ENCODE measurements at places on chromosomes 4 and X.

- DNase-seq: no peak
Measured at GRCh38 chr4:88356771-88357170, 21.9 kb upstream of the HERC6 start.

DNA sequence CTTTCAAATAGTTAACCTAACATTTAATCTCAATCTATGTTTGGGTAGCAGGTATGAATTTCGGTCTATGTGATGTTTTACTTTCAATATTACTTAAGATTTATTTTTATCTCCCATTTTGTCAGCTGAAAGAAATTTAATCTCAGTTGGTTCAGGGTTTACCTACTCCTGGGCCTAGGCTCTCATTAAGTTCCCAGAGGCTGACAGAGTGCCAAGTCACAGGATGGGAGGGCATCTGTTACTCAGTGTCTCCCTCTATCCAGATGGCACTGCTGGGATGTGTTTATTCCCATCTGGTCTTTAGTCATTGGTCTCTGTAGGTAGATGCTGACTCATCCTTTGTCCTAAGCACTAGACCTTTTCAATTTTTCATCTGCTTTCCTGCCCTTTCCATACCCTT lies 129.4 kb upstream of the ARSJ start:
- no peak for DNase-seq

GRCh38 chr4:152104901-152105357 lies 344.1 kb upstream of the GATB start:
- peak; percentile 51 for DNase-seq

- no peak for DNase-seq
Measured at GRCh38 chrX:69088171-69088938, 76.9 kb downstream of the PJA1 start.

GRCh38 chrX:37802028-37802427 lies 22.2 kb downstream of the CYBB start:
- no peak for DNase-seq

- DNase-seq: no peak
Measured at GRCh38 chrX:97200454-97200853, 316.7 kb downstream of the RPA4 start.

GRCh38 chr4:75542824-75543223 lies 13.0 kb upstream of the ODAPH start:
- DNase-seq: no peak

DNA sequence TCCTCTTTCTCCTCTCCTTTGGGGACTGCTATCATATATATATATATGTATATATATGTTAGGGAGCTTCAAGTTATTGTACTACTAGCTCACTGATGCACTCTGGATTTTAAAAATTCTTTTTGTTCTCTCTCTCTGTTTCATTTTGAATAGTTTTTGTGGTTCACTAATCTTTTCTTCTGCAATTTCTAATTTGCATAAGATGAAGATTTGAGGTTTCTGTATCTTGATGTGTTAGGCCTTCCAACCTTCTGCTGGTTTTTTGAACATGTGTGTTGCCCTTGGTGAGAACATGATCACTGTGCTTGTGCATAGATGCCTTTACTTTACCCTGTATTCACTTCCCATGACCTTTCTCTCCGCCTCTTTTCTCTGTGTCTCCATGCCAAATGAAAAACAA lies 7.8 kb upstream of the ZNF718 start:
- DNase-seq: no peak

DNA sequence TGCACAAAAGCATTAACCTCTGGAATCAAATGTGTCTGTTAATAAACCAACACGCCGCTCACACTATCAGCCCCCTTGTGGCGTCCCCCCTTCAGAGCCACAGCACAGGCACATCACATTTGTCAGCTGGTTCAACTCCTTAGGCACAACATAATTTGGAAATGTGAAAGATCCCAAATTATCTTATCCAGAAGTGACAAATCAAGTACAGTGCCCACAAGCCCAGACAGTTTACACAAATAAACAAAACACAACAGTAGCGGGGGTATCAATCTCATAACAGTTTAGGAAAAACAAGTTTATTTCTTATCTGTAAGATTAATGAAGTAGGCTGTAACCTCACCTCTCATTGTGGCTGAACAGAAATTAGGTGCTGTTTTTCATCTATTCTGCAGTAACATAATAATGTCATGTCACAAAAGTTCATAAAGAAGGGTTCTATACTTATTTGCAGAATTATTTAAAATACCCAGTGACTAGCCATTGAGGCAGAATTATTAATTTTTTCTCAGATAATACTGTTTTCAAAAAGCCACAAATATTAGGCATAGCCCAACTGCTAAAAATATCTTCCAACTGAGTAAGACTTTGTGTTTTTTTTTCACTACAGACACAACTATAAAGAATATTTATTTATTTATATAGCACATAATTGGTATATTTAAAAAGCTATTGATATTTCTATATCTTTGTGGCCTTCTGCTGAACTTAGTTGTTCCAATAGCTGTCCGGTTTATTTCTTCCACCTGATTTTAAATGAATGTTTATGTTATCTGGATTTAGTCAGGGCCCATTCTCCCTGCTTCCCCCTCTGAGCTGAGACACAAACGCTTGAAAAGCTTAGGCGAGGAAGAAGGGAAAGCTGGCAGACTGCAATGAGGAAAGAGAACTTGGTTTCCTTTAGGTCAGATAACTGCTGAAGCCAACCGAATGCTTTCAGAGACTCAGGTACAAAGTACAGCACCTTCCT lies 214.7 kb downstream of the QDPR start:
- DNase-seq: no peak

Measured in NCI-H2227 treated with DMSO at 0.1 percent for 48 hours (cell line).